ENCODE measurements at places on chromosomes 1 and 21.
A peak's percentile ranks its signal among the peaks of the same experiment; 100 is the strongest.

DNA sequence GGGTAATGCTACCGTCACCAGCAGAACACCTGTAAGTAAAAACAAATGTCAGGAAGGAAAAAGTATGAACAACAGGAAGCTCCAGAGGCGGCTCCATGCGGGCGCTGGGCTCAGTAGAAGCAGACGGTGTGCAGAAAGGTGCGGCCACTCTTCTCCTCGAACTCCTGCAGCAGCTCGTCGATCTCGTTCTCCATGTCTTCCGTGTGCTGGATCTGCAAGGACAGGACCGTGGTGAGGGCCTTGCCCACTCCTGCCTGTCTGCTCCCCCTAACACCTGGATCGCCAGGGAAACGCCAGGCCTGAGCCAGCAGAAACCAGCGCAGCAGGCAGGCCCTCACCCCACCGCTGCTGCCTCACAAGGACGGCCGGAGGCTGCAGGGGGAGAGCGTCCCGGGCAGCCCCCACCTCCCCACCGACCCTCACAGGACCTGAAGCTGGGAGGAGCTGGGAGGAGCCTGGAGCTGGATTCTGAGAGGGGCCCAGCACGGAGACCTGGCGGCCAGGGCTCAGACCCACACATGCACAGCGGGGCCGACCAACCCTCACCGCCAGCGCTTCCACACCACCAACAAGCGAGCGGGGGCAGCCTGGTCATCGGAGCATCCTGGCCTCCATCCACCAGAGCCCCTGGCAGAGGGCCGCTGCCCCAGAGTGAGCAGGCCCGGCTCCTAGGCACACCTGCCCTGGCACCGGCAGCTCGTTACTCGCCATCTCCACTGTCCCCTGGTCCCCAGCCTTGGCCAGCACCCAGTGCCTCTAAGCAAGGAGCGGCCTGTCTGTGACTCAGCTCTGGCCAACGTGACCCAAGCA lies 1.7 kb upstream of the TMEM240 start:
- no peak for DNase-seq

DNA sequence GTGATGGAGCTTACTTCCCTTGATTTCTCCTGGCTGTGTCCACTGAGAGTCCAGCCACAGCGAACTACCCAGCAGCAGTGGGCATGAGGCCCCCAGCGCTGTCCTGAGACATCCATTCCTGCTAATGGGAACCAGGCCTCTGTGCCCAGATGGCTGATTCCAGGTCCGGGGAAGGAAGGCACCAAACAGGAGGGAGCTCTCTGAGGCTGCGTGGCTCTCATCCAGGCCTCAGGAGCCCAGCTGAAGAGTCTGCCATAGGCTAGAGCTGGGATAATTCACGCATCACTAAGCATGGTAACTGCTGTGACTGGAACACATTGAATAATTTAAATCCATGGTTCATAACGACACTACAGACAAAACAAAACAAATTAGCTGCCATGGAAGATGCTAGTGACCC lies 24.7 kb upstream of the LRRC47 start:
- DNase-seq, result no peak

DNA sequence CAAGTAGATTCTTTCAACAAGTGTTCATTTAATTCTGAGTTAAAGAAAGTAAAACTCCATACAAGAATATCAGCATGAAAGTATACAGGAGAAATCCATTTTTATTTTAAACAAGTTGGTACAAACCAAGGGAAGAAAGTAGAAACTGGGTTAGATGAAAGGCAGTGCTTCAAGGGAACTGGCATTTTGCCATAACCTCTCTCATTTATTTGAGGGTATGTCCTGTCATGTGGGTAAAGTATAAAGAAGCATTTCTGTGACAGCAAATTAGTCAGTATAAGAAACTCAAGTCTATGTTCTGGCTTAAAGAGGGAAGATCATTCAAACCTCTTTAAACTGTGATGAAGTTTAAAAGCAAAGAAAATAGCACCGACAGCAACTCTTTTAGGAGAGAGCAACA lies 32.0 kb downstream of the OLFM3 start:
- no peak for DNase-seq

GRCh38 chr1:202023001-202023433 lies 12.6 kb downstream of the ELF3 start:
- DNase-seq, result no peak

GRCh38 chr1:6783221-6783620 lies 2.0 kb upstream of the CAMTA1 start:
- DNase-seq, result no peak

GRCh38 chr1:41498391-41498790 lies 13.9 kb upstream of the EDN2 start:
- no peak for DNase-seq

GRCh38 chr21:35885942-35886541 lies 174.3 kb downstream of the SETD4 start:
- DNase-seq, result no peak

DNA sequence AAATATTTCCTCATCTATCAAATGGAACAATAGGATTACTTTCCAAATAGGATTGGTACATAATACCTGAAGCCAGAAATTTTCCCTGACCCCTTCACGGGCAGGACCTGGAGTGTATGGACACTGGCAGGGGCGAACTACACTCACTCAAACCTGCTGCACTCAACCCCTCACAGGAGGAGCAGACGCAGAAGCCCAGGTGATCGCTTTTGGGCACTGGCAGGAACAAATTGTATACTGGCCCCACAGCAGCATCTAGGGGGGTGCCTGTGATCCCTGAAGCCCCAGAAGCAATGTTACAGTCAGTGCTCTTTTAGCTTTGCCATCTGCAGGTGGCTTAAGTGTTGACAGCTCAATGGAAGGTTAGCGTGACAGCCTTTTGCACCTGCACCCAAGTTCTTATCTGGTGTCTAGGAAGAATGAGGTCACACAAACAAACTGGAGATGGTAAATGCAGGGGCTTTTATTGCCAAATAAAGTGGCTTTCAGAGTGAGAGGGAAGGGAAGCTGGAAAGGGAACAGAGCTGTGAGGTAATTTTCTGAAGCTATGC lies 199.2 kb upstream of the NEGR1 start:
- DNase-seq, result no peak

DNA sequence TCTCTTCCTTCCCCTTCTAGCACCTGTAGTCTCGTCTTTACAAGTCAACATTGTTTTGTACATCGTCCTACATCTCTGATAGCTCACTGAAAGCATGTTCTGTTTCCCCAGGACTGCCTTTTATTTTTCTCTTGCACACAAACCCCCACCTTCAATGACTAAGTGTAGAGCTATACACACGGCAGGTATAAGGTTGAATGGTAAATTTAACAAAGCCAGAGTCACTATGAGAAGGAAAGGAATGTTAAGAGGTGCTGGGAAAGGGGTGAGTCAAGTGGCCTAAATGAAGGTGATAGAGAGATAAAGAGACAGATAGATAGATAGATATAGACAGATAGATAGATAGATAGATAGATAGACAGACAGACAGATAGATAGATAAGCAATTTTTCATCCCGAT lies 134.3 kb upstream of the ATP1B1 start:
- no peak for DNase-seq

DNA sequence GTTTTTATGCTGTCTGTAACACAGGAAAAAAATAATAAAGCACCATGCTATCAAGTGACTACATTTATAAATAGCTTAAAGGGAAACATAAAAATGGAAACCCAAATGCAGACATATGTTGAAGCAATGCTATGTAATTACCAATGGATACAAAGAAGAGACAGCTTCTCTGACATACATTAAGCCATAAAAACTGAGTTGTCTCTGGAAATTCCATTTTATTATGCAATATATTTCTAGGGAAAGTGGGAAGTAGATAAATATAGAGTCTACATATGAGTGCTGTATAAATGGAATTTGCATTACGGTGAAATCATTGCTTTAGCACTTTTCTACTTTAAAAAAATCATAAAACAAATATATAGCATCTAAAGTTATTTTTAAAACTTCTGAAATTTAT lies 135.2 kb upstream of the COL11A1 start:
- no peak for DNase-seq

DNA sequence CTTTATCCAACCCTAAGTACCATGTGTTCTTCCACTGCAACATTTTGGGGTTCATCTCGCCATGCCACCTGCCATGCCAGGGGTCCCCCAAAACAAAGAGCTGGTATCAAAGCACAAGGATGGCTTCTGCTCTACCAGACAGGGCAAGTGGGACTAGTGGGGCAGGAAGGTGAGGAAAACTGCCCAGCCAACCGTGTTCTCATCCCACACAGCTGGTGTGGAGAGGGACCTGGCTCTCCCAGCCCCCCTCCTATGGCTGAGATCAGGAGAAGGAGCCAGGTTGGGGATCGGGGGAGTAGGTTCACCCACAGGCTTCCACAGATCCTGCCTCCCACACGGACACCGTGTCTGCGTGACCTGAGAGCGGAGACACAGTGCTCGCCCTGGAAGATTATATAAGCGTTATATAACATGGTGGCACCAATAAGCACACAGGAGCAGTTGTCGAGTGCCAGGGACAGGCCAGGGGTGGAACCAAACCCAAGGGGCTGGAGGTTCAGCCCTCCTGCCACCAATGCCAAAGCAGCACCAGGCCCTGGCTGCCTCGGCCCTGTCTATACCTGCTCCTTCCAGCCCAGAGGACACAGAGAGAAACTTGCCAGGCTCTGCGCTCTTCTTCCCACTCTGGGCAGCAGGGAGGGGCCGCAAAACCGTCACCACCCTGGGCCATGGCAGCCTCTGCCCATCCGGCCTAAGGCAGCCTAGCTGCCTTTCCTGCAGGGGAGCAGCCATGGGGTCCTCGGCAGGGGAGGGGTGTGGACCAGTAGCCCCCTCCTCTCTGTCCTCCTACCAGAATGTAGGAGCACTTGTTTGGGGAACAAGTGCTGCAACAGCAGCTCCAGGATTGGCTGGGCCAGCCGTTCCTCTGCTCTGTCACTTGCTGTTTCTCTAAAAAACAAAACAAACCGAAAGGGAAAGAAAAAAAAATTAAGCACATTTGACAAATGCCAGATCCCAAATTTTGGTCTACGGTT lies 43.5 kb downstream of the CD34 start:
- DNase-seq, result peak; percentile 30
